ENCODE measurements at places on chromosomes 6 and 20. TPM values are rescaled to one million over a fixed set of nuclear protein-coding genes. Genes with fewer than 3 reads are reported as not detected.

The DUSP15 gene
- total RNA-seq = 1.2 TPM

The GGTLC1 gene
- not detected for total RNA-seq

The ZNF165 gene
- total RNA-seq = 0.48 TPM

The TCF15 gene
- not detected for total RNA-seq

The C6orf15 gene
- 4.6 TPM for total RNA-seq

The GJA10 gene
- not detected for total RNA-seq

The PAK5 gene
- 0.19 TPM for total RNA-seq

The LTV1 gene
- total RNA-seq = 25.4 TPM

The COL11A2 gene
- total RNA-seq = 1.3 TPM

The BMP2 gene
- total RNA-seq = 9.2 TPM

The CST2 gene
- total RNA-seq = 1.7 TPM

The LPA gene
- not detected for total RNA-seq

The SLC52A3 gene
- total RNA-seq = 0.09 TPM

DNA sequence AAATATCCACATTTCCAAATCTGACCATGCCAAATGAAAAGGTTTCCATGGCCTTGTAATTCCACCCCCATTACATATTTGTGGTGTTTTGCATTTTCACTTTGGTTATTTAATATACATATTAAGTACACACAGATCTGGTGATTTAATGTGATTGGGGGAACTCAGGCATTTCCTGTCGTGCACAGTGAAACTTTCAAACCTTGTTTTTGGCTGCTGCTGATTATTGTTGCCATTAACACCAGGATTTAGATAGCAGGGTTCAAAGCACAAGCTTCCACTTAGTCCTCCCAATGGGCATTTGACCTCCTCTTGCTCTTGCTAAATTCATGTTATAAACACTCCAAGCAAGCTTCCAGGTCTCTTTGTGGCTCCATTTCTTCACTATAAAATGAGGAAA, 166.5 kb downstream of the SOBP start:
- no peak overlapping the region for H3K4me3 ChIP-seq
- H3K36me3 ChIP-seq = no peaks in the 10 kb centered on the region
- no peak for DNase-seq

DNA sequence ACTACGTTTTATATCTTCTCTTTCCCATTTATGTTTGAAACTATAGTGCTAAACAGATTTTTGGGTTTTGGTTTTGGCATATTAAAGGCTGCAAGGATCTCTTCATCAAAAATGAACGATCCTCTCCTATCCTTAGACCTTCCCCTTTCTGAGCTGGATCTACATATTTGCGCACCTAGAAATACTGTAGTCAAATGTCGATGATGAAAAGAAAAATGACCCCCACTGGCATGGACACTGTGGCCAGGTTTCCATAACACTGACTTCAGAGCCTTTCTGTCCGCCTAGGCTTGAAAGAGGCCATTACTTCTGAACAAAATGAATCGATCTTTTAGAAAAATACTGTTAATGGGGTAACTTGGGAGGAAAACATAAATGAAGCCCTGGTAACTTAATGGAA, 5.8 kb downstream of the FLRT3 start:
- H3K27ac ChIP-seq = no peak overlapping the region
- no peaks in the 10 kb centered on the region for H3K27me3 ChIP-seq
- no peak overlapping the region for H3K4me3 ChIP-seq
- H3K4me1 ChIP-seq = no peaks in the 10 kb centered on the region
- no peaks in the 10 kb centered on the region for H3K36me3 ChIP-seq
- DNase-seq = no peak

DNA sequence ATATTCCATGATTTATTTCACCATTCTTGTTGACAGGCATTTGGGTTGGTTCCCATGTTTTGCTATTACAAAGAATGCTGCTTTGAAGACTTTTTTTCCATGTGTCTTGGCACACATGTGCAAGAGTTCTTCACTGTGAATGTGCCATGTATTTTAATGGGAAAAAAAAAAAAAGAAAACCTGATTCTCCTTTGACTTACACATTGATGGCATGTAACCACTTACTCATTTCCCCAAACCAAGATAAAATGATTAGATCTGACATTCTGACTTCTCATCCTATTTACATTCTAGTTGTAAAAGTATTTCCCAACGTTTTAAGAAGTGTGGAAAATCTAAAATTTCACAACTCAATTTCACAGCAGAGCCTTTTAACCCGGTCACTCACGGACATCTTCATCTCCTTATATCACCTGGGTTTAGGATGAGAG, 4.4 kb downstream of the CAP2 start:
- no peaks in the 10 kb centered on the region for H3K36me3 ChIP-seq
- H3K4me1 ChIP-seq = peaks cover 4% of the 10 kb centered on the region
- no peaks in the 10 kb centered on the region for H3K27me3 ChIP-seq
- H3K4me3 ChIP-seq = no peak overlapping the region
- DNase-seq = peak; percentile 29
- H3K27ac ChIP-seq = no peak overlapping the region

GRCh38 chr20:16115911-16116552, 457.2 kb downstream of the KIF16B start:
- H3K27ac ChIP-seq = no peak overlapping the region
- H3K4me1 ChIP-seq = no peaks in the 10 kb centered on the region
- H3K27me3 ChIP-seq = no peaks in the 10 kb centered on the region

- no peaks in the 10 kb centered on the region for H3K27me3 ChIP-seq
- H3K4me1 ChIP-seq = no peaks in the 10 kb centered on the region
- H3K4me3 ChIP-seq = no peak overlapping the region
- H3K36me3 ChIP-seq = peaks cover 3% of the 10 kb centered on the region
- no peak for DNase-seq
- H3K27ac ChIP-seq = no peak overlapping the region
Observed at GRCh38 chr20:49181265-49181877, 6.8 kb downstream of the STAU1 start.

- H3K4me3 ChIP-seq = no peak overlapping the region
- H3K27ac ChIP-seq = peak overlapping the region; percentile 66
- H3K27me3 ChIP-seq = no peaks in the 10 kb centered on the region
- H3K36me3 ChIP-seq = no peaks in the 10 kb centered on the region
- H3K4me1 ChIP-seq = peaks cover 33% of the 10 kb centered on the region
Observed at GRCh38 chr6:148869585-148869984, 122.8 kb downstream of the UST start.

DNA sequence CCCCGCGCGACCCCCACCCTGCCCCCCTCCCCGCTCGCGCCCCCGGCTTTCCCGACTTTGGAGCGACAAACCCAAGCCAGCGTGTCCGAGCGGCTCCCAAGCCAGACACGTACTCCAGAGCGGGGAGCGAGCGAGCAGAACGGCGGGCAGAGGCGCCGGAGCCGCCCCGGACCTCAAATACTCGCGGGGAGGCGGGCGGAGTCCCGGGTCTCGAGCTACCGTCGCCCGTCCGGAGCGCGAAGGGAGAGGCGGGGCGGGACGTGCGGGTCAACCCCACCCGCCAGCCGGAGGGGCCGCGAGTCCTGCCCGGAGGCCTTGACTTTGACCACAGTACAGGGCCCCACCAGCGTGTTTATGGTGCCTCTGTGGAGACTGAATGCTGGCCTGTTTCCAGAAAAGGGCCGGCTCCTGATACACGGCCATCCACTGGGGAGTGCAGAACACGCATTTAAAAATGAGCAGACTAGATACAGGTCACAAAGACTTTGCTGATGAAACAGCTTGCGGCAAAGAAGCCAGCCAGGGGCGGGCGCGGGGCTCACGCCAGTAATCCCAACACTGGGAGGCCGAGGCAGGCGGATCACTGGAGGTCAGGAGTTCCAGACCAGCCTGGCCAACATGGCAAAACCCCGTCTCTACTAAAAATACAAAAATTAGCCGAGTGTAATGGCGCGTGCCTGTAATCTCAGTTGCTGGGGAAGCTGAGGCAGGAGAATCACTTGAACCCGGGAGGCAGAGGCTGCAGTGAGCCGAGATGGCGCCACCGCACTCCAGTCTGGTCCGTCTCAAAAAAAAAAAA, at the start of gene SERPINB6:
SERPINB6 (minus strand) TSS at position 148 of the 799 bp plus-strand sequence. CDS start 12,235 bp downstream, outside the sequence.
- H3K4me1 ChIP-seq = peaks cover 24% of the 10 kb centered on the region
- no peaks in the 10 kb centered on the region for H3K27me3 ChIP-seq
- H3K27ac ChIP-seq = peak within 1 kb of the TSS; percentile 78
- peak; percentile 62 for DNase-seq

DNA sequence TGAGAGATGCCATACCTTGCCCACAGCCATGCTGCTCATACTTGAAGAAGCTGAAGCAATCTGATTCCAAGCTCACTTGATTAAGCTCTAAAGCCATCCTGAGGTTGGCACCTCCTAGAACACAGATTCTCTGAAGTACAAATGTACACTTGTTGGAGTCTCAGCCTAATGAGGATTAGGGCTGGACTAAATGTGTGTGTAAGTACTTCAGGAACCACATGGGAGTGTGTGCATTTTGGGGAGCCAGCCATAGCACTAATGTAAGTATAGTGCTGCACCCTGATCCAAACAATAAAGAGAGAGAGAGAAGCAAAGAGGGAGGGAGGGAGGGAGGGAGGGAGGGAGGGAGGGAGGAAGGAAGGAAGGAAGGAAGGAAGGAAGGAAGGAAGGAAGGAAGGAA, 458.6 kb downstream of the MAFB start:
- H3K27me3 ChIP-seq = no peaks in the 10 kb centered on the region
- DNase-seq = no peak
- H3K4me1 ChIP-seq = no peaks in the 10 kb centered on the region
- H3K36me3 ChIP-seq = no peaks in the 10 kb centered on the region

DNA sequence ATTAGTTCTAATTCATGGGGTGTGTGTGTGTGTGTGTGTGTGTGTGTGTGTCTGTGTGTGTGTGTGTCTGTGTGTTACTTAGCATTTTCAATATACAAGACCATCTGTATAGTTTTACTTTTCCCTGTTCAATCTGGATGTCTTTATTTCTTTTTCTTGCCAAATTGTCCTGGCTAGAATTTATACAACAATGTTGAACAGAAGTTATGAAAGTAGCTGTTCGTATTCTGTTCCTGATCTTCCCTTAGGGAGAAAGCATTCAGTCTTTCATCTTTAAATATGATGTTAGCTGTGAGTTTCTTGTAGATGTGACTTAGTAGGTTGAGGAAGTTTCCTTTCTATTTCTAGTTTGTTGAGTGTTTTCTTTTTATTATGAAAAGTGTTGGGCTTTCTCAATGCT, 334.7 kb upstream of the RNF24 start:
- H3K27me3 ChIP-seq = peaks cover 5% of the 10 kb centered on the region
- H3K4me1 ChIP-seq = no peaks in the 10 kb centered on the region

GRCh38 chr6:139568956-139569538, 194.6 kb upstream of the CITED2 start:
- peak overlapping the region; percentile 11 for H3K4me3 ChIP-seq
- peaks cover 36% of the 10 kb centered on the region for H3K4me1 ChIP-seq
- peak overlapping the region; percentile 98 for H3K27ac ChIP-seq
- no peaks in the 10 kb centered on the region for H3K36me3 ChIP-seq
- peak; percentile 91 for DNase-seq

DNA sequence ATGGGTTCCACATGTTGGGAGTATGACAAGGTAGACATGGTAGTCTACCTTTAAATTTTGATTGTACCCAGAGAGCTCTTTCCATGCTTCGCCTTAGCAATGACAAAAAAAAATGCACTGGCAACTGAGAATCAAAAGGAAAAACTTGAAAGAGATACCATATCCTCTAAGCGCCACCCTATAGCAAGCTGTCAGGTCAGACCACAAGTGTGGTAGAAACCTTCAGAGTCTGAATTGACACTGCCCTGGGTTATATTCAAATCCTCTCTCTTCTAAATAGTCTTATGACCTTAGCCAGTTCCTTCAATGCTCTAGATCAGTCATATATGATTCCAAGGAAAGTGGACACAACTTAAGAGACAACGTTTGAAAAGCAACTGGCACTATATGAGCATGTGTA, 45.6 kb upstream of the SMLR1 start:
- peaks cover 7% of the 10 kb centered on the region for H3K4me1 ChIP-seq
- no peaks in the 10 kb centered on the region for H3K36me3 ChIP-seq
- no peak overlapping the region for H3K4me3 ChIP-seq
- H3K27ac ChIP-seq = no peak overlapping the region

GRCh38 chr20:10185741-10186558, 32.7 kb upstream of the SNAP25 start:
- no peak overlapping the region for H3K27ac ChIP-seq
- no peaks in the 10 kb centered on the region for H3K27me3 ChIP-seq
- no peak for DNase-seq
- no peak overlapping the region for H3K4me3 ChIP-seq
- no peaks in the 10 kb centered on the region for H3K4me1 ChIP-seq

Data from astrocyte (in vitro differentiated cells and primary cell).